ENCODE measurements at places on chromosomes 3 and 15.

DNA sequence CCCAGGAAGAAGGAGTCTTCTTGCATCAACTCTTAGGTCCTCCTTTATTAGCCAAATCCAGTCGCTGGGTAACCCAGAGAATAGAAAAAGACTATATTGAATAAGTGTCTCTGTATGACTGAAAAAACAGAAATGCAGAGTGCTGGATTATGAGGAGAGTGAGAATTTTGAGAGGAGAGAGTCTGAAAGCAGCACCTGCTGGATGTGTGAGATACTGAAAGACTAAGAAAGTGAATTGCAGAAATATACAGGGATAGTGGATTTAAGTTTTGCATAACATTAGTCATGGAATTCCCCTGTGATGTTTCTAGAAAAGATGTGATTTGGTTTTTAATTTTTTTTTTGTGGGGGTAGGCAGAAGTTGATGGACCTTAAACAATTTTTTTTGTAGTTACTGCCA lies 296.5 kb downstream of the MECOM start:
- DNase-seq: no peak

GRCh38 chr15:51205050-51205975 lies 110.6 kb upstream of the TNFAIP8L3 start:
- no peak for DNase-seq

DNA sequence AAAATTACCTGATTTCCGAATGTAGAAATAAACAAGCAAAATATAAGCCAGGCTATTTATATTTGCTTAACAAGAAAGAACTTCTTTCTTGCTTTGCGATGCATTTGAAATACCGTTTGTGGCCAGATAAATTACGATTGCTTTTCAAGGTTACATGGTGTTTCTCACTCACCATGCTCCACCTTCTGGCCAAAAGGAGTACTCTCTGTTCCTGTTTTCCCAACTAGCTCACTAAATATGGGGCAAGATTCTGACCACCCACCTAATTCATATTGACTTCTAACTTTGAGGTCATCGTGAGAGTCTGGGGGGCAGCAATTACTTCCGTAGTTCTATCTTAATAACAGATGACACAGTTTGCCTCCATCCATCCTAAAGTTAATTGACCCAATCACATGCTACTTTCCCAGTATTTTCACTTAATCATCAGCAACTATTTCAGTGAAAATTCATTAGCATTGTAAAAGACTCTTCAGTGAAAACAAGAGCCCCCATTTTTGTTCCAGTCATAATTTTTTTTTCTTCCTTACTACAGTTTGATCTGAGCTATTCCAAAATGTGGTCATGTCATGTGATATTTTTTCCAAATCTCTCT lies 25.9 kb downstream of the ACP3 start:
- no peak for DNase-seq

GRCh38 chr15:62392376-62392775 lies 227.3 kb upstream of the C2CD4B start:
- peak; percentile 50 for DNase-seq

DNA sequence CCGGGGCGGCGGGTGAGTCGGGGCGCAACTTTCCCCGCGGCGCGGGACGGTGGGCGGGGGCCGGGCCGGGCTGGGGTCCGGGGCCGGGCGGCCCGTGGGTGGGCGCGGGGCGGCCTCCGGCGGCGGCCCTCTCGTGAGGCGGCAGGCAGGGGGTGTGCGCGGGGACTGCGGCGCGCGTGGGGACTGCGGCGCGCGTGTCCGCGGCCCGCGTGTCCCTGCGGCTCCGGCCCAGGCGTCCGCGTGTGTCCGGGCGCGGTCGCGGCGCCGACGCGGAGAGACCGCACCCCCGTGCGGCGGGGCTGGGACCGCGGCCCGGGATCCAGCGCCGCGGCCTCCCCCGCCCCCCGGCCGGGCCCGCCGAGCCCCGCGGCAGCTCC lies 349 bp downstream of the PLXNA1 start:
- no peak for DNase-seq

DNA sequence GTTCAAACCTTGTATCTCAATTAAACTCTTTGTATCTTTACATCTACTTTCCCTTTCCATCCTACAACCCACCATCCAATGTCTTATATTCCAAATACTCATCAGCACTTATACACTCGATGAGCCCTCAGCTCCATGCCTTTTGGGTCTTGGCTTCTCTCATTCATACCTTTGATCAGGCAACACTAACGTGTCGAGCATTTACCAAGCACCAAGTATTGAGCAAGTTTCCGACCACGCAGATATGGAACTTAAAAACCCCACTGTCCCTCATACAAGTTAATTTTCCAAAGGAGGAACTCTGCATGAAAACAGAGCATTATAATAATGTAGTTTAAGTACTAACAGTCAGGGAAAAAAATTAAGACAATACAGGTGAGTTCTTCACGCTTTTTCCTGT lies 102.8 kb downstream of the IL1RAP start:
- DNase-seq: no peak

DNA sequence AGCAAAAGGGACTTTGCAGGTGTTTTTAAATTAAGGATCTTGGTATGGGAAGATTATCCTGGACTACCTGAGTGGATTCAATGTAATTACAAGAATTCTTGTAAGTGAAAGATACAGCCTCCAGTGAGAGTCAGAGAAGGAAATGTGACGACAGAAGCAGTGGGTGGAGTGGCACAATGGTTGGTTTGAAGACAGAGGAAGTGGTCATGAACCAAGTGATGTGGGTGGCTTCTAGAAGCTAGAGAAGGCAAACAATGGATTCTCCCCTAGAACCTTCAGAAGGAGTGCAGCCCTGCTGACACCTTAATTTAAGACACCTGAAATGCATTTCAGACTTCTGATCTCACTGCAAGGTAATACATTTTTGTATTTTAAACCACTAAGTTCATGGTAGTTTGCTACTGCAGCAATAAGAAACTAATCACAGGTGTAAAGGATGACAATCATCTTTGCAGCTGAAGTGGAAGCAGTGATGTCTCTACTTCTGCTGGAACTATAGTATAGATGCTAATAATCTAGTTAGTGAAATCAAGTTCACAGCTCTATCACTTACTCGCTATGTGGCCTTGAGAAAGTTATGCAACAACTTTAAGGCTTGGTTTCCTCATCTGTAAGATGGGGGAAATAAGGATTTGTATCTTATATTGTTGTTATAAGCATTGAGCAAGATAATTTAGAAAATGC lies 403.4 kb upstream of the SUCLG2 start:
- DNase-seq: no peak

DNA sequence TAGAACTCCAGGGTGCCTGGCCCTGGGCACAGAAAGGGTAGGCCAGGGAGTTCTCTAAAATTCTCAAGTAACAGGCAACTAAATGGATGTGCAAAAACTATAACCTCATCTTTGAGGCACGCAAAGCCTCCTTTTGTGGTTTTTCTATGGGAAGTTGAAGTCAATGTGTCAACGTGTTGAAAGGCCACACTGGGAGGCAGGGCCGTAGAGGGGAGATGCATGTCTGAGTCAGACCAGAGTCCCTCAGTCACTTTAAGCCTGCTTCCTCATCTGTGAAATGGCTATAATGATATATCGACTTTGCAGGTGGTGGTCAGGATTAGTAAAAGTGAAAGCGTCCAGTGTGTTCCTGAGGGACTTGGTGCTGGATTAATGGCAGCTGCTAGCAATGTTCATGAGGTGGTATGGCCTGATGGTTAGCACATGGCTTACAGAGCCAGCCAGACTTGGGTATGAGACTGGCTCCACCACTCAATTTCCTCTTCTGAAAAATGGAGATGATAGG lies 17.0 kb downstream of the TGM5 start:
- peak; percentile 43 for DNase-seq

DNA sequence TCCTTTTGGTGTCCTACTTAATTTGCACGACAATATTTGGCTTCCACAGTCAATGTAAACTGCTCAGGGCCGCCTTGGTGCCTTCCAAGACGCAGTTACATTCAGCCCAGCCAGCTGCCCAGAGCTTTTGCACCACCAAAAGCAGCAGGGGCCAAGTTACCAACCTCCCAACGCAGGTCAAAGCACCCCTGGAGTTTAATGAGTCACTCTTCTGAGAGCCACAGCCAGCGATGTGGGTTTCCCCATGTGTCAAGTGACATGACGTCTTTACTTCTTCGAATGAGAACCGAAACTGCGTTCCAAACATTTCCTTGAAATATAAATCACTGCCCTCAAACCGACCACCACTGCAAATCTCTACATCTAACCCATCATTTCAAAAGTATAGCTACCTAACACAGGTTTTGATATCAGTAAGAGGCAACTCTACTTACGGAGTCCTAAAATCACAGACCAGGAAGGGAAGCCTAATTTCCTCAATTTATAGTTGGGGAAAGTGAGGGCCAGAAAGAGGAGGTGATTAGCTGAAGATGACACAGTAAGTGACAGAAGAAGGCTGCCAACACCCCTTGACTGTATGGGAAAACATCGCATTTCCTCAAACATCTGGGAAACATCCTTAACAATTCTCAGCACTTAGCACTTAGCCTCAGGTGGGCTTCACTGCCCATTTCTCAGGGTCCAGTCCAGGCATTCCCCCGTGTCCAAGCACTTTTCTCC lies 24.5 kb downstream of the MB21D2 start:
- DNase-seq: peak; percentile 74

- DNase-seq: no peak
These were observed 19.5 kb downstream of the UBXN7 start for GRCh38 chr3:196412704-196413103.

DNA sequence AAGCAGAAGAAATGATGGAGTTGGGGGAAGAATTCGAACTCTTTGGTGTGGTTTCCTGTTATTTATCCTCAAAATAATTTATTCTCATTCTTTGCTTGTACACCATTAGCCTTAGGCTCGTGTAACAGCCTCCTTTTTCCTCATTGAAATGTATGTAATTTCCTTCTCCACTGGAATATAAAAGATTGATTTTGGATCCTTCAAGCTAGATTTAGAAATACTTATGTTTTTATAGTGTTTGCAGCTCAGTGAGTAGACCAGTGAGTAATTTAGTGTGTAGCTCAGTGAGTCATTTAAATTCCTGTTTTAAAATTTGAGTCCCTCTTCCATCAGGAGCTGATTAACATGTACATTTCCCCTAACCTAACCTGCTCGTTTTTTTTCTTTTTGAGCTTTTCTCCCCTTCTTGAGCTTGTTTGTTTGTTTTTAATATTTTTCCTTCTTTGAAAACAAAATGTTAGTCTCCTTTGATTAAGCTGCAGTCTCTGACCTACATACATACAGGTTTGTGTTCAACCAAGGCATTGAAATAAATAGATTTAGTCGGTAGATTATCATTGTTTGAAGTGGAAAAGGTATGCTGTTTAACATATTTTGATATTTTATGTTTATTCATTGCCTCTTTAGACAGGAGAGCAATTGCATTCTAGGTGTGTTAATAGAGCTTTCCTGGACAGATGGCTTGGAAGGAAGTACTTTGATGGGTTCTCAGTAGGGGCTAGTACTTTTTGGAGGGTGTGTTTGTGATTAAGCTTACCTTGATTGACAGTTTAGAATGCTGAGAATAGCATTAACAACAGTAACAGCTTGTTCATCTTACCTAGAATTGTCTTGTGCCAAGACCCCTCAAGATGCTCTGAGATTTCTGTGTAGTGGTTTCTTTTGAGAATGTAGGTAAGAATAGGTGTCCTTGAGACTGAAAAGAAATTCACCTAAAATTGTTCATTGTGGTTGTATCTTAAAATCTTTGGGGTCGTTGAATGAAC lies 5.9 kb downstream of the USP3 start:
- no peak for DNase-seq

GRCh38 chr3:112143689-112144088 lies 10.6 kb upstream of the GCSAM start:
- no peak for DNase-seq

- peak; percentile 90 for DNase-seq
These were observed at the start of gene CEP70 for GRCh38 chr3:138594150-138594934. CEP70 (minus strand) TSS chr3:138594260; CDS start chr3:138572927, 21,333 bp downstream.

- DNase-seq: no peak
These were observed 405.7 kb upstream of the MCTP2 start for GRCh38 chr15:93825682-93826081.

GRCh38 chr3:51503007-51503406 lies 3.2 kb upstream of the DCAF1 start:
- DNase-seq: no peak

GRCh38 chr3:141306276-141306675 lies 62.0 kb upstream of the ZBTB38 start:
- no peak for DNase-seq

GRCh38 chr3:59191651-59192050 lies 141.8 kb upstream of the CFAP20DC start:
- no peak for DNase-seq

- no peak for DNase-seq
These were observed 307.4 kb downstream of the NTRK3 start for GRCh38 chr15:87949151-87949574.

GRCh38 chr3:107198581-107199181 lies 178.6 kb upstream of the CCDC54 start:
- DNase-seq: no peak

DNA sequence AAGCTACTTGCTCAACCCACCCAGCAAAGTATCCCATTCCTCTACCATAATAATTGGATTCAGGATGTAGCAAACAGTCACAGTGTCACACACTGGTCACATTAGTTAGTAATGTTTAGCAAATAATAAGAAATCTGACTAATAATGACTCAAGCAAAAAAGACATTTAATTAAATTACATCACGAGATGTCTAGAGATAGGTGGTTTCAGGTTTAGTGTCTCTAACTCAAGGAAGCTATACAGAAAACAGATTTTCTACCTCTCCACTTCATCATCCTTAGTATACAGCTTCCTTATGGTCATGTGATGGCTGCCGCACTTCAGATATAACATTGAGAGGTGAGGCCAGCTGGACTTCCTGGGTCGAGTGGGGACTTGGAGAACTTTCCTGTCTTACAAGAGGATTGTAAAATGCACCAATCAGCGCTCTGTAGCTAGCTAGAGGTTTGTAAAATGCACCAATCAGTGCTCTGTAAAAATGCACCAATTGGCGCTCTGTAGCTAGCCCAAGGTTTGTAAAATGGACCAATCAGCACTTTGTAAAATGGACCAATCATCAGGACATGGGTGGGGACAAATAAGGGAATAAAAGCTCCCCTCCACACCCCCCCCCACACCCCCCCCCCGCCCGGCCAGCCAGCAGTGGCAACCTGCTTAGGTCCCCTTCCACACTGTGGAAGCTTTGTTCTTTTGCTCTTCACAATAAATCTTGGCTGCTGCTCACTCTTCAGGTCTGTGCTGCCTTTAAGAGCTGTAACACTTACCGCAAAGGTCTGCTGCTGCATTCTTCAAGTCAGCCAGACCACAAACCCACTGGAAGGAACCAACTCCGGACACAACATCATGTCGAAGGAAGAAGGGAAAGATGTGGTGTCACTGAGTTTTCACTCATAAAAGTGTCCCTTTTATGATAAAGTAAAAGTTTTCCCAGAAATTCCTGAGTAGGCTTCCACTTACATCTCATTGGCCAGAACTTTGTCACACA lies 24.9 kb upstream of the ARPIN start:
- DNase-seq: no peak

DNA sequence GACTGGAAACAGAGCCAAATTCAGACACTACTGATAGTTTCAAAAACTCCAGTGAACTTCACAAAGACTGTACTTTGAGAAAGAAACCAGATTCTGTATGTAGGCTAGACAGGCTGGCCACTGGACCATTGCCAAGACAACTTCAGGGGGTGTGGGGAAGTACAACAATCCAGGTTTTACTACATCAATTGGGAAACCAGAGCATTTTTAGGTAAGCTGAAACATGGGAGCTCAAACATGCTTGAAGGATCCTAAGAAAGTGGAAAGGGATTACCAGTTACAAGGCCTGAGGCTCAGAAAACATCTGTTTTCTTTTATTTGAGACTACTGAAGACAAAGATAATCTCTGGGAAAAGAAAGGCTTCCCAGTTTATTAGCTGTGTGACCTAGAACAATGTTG lies 26.9 kb upstream of the ZNF280D start:
- DNase-seq: no peak
